PC-3 (cell line): ENCODE measurements at places on chromosomes 5 and 9. TPM values are rescaled to one million over a fixed set of nuclear protein-coding genes. Genes with fewer than 3 reads are reported as not detected.
A peak's percentile ranks its signal among the peaks of the same experiment; 100 is the strongest.

UBE2D2 gene
- 98.7 and 104 TPM in 2 replicates for total RNA-seq

DNA sequence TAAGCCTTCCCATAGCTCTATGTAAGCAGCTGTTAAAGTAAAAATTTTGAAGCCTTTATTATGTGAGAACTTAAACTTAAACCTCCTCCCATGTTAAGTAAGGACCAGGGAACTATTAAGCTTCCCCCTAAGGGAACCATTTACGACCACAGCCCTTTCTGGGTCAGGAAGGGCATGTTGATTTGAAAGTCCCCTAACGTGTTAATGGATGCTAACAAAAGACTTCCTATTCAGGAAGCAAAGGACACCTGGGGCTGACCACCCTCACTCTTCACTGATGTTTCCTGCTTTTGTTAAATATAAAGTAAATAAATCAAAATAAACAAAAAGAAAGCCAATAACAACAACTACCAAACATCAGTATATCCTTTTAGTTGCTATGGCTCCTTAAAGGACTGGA, 170.6 kb upstream of the RFX3 start:
- H3K4me1 ChIP-seq, result no peaks in the 10 kb centered on the region
- no peaks in the 10 kb centered on the region for H3K36me3 ChIP-seq
- H3K4me3 ChIP-seq, result no peak overlapping the region
- DNase-seq, result no peak
- H3K27ac ChIP-seq, result no peak overlapping the region

DNA sequence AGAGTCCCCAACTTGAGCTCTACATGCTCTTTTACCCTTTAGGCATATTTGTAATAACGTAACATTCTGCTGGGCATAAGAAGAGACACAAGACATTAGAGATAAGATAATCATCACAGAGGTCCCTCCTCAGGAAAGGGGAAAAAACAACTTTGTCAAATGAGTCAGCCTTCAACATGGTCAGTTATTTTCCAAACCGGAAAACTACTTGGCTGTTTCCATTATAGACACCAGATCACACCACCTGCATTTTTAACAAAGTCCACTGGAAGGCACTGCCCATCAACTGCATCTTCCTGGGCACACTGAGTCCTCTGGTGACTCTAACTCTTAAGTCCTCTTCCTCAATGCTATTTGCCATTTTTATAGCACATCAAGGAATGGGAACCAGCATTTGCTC, 221.8 kb downstream of the FAM114A2 start:
- no peaks in the 10 kb centered on the region for H3K36me3 ChIP-seq
- no peak for DNase-seq
- H3K27ac ChIP-seq, result no peak overlapping the region
- H3K27me3 ChIP-seq, result peaks cover 4% of the 10 kb centered on the region
- no peaks in the 10 kb centered on the region for H3K4me1 ChIP-seq

DNA sequence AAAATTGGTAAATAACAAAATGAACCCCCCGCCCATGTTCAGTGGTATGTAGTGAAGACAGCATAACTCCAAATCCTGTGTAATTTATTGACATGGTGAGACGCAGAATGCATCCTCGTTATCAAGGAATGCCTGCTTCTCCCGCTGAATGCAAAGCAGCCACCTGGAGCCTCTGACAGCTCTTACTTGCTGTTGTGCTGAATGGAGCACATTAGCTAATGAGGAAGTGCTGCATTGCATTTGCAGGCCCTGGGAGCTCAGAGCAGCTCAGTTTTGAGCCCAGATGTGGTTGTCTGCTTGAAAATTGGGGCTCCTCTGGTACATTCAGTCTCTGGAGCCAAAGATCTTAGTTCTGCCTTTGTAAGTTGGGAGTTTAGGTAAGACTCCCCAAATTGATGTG, 28.9 kb downstream of the PLAC8L1 start:
- no peak overlapping the region for H3K4me3 ChIP-seq
- no peak overlapping the region for H3K27ac ChIP-seq
- no peak for DNase-seq
- H3K36me3 ChIP-seq, result no peaks in the 10 kb centered on the region

DNA sequence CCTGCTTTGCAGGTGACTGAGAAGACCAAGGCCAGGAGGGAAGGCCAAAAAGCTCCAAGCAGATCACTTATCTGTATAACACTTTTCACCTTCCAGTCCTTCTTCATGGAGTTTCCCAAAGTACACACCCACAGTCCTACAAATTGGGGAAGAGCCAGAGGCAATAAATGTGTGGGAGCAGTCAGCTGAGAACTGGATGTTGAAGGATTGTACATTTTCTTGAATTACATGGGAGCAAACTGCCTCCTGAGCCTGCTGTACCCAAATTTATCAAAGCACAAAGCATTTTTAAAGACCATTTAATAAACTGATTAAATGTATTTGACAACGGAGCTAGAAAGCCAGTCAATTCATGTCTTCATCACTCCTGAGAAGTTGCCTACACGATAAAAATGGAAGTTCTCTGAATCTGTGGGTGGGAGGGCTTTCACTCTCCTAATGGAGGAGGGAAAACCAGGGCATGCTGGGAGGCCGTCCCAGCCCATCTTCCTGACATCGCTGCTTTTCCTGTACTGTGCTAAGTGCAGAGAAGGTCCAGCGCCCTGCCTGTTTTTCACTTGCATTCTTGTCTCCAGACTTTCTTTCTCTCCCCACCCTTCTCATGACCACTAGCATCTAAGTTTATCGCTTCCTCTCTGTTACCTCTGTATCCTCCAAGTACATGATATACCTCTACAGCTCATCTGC, 79.0 kb downstream of the KCNIP1 start:
- H3K4me3 ChIP-seq, result no peak overlapping the region
- no peak overlapping the region for H3K27ac ChIP-seq
- no peaks in the 10 kb centered on the region for H3K4me1 ChIP-seq
- H3K27me3 ChIP-seq, result no peaks in the 10 kb centered on the region
- H3K36me3 ChIP-seq, result no peaks in the 10 kb centered on the region

- H3K27me3 ChIP-seq, result no peaks in the 10 kb centered on the region
- peak overlapping the region; percentile 88 for H3K27ac ChIP-seq
- peak; percentile 41 for DNase-seq
- peaks cover 24% of the 10 kb centered on the region for H3K4me1 ChIP-seq
Observed at GRCh38 chr9:6229619-6230018, 14.0 kb downstream of the IL33 start.

DNA sequence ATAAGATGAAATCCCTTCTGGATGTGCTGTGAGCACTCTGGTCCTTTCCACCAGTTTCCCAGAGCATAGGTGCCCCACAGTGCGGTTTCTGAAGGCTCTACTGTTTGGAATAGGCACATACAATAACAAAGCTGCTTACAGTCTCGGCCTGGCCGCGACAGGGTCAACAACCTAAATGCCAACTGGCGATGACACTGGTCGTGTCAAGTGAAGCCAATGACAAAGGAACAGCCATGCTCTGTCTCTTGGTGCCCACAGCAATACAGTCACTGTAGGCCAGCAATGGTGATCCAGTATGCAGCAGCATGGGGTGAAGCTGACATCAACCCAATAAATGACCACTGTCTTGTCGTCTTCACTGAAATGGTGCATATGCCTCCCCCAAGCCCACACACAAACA, 47.8 kb upstream of the EQTN start:
- no peak for DNase-seq
- H3K27ac ChIP-seq, result no peak overlapping the region
- H3K36me3 ChIP-seq, result no peaks in the 10 kb centered on the region
- H3K4me3 ChIP-seq, result no peak overlapping the region
- H3K27me3 ChIP-seq, result no peaks in the 10 kb centered on the region

DNA sequence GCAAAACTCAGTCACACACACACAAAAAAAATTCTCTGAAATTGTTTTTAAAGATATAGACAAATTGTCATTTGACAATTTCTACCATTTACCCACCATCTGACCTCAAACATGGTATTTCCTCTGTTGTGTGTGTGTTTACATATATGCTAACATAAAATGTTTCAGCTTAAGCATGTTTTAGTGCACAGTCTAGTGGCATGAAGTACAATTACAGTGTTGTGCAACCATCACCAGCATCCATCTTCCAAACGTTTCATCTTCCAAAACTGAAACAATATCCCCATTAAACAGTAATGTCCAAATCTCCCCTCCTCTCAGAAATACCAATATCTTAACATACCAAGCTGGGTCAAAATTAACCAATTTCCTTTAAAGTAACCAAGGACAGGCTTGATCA, 65.2 kb downstream of the MYO10 start:
- no peak overlapping the region for H3K4me3 ChIP-seq
- peaks cover 23% of the 10 kb centered on the region for H3K36me3 ChIP-seq
- H3K4me1 ChIP-seq, result peaks cover 24% of the 10 kb centered on the region
- no peaks in the 10 kb centered on the region for H3K27me3 ChIP-seq
- DNase-seq, result no peak
- H3K27ac ChIP-seq, result peak overlapping the region; percentile 79

DNA sequence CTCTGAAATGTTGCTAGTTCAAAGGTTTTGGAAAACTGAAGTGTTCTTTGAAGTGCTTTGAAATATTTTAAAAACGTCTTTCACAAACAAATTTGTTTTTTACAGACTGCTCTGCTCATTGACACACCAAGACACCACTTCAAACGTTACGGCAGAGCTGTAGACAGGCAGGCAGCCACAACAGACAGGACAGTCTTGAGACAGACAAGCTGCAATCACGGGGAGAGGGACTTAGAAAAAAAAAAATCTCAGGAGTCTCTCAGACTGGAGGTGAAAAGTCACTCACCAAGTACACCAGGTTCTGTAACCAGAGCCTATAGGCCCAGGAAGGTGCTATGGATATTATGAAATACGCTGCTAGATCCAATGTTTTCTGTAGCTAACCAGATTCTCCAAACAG, 135.4 kb downstream of the ISL1 start:
- H3K4me1 ChIP-seq, result no peaks in the 10 kb centered on the region
- no peak for DNase-seq
- no peak overlapping the region for H3K27ac ChIP-seq

DNA sequence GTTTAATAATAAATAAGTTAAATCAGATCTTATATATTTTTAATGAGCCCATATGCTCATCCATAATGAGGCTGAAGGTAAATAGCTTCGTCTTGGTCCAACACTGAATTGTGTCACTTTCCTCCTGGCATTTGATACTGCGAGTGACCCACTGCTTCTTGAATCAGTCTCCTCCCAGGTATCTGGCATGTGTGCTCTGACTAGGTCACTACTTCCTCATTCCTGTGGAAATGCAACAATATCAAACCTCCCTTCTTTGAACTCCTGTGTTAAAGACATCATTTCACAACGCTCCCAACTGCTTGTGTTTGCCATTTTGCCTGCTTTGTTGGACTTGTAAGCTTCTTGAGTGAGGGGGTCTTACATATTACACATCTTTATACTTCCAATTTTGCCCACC, 157.7 kb downstream of the SLC24A2 start:
- H3K4me3 ChIP-seq, result no peak overlapping the region
- no peaks in the 10 kb centered on the region for H3K4me1 ChIP-seq
- no peak overlapping the region for H3K27ac ChIP-seq
- DNase-seq, result no peak
- 0 out of 2 replicates have a peak, but pooled peaks cover 5% of the 10 kb centered on the region for H3K27me3 ChIP-seq
